ENCODE measurements at places on chromosomes 3 and 15. TPM values are rescaled to one million over a fixed set of nuclear protein-coding genes. Genes with fewer than 3 reads are reported as not detected.

DNA sequence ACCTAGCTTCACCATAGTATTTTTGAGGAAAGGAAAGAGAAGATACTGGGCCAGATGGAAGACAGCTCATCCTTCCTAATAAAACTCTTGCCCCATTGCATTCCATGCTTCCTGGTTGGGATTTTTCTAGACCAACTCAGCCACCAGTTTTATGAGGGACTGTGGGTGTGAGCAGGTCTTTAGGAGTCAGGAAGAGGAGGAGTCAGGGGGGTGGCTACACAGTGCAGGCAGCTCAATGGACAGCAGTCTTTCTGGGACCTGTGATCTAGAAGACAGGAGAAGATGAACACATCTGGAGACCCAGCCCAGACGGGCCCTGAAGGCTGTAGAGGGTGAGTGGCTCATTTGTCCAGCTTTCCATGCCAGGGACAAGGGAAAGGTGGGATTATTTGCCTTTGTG, at the start of gene NOX5:
NOX5 (plus strand) TSS at position 242 of the 400 bp plus-strand sequence; CDS start at position 283, 41 bp downstream.
- no peak within 1 kb of the TSS for H3K27ac ChIP-seq
- no peak for DNase-seq
- no peaks in the 10 kb centered on the region for H3K4me1 ChIP-seq
- no peaks in the 10 kb centered on the region for H3K27me3 ChIP-seq

ENTPD3 gene
- not detected for total RNA-seq

COL6A5 gene
- not detected for total RNA-seq

GRCh38 chr3:150912501-150912900, 7.3 kb upstream of the MINDY4B start:
- H3K4me1 ChIP-seq, result peaks cover 11% of the 10 kb centered on the region
- H3K27ac ChIP-seq, result no peak overlapping the region
- no peak for DNase-seq
- H3K4me3 ChIP-seq, result no peak overlapping the region
- no peaks in the 10 kb centered on the region for H3K27me3 ChIP-seq

DNA sequence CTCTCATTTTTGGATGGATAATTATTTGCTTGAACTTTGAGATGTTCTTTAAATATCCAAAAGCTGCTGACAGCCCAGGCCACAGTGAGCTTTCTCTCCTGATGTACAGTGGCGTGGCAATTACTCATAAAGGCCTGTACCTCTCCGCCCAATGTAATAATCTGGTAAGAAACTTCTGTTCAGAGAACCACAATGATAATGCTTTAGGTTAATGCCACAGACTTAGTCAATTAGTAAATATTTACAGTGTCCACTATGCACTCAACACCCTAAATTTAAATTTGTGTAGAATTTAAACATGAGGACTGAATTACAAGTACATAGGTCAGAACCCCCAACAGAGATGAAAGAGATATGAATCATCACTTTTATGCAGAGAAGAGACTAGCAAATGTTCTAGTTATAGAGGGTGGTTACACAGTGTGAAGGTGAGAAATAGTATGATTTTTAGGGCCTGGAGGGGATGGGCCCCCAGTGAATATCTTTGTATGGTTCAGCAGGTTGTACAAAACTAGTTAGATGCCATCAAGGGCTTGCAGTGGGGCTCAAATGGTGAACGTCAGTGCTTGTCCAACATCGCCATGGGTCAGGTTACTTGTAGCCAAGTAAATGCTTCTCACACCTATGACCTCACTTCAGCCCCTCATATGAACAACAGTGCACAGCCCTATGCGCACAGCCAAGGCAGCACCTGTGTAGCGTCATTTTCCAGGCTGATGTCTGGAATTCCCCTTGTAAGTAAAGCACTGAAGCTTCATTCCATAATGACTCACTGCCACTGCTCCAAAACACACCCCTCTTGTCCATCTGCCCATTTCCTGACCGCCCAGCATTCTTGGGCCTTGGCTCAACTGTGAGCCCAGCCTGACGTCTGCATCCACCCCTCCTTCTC, 13.3 kb downstream of the ABHD2 start:
- DNase-seq, result no peak
- H3K27ac ChIP-seq, result no peak overlapping the region
- no peaks in the 10 kb centered on the region for H3K27me3 ChIP-seq
- no peak overlapping the region for H3K4me3 ChIP-seq
- H3K36me3 ChIP-seq, result no peaks in the 10 kb centered on the region
- H3K4me1 ChIP-seq, result no peaks in the 10 kb centered on the region

CCDC32 gene
- total RNA-seq, result 22.4 TPM

GRCh38 chr3:149647812-149648211, 10.0 kb downstream of the WWTR1 start:
- no peak for DNase-seq
- H3K4me1 ChIP-seq, result no peaks in the 10 kb centered on the region
- H3K4me3 ChIP-seq, result no peak overlapping the region
- H3K27ac ChIP-seq, result no peak overlapping the region
- no peaks in the 10 kb centered on the region for H3K36me3 ChIP-seq

All from neural progenitor cell (in vitro differentiated cells).